ENCODE measurements at places on chromosomes 5 and 9.

GRCh38 chr9:16289639-16290038, 580.8 kb downstream of the BNC2 start:
- no peak overlapping the region for H3K27ac ChIP-seq
- H3K4me1 ChIP-seq: peaks cover 6% of the 10 kb centered on the region
- DNase-seq: no peak

- H3K4me3 ChIP-seq: no peak overlapping the region
- no peaks in the 10 kb centered on the region for H3K36me3 ChIP-seq
- no peaks in the 10 kb centered on the region for H3K4me1 ChIP-seq
- H3K27me3 ChIP-seq: no peaks in the 10 kb centered on the region
- no peak overlapping the region for H3K27ac ChIP-seq
These were observed 548.5 kb upstream of the ZNF462 start for GRCh38 chr9:106314476-106314875.

- no peak for DNase-seq
- H3K4me3 ChIP-seq: no peak overlapping the region
- no peak overlapping the region for H3K27ac ChIP-seq
- no peaks in the 10 kb centered on the region for H3K4me1 ChIP-seq
- no peaks in the 10 kb centered on the region for H3K27me3 ChIP-seq
These were observed 86.2 kb upstream of the RETREG1 start for GRCh38 chr5:16702964-16703363.

DNA sequence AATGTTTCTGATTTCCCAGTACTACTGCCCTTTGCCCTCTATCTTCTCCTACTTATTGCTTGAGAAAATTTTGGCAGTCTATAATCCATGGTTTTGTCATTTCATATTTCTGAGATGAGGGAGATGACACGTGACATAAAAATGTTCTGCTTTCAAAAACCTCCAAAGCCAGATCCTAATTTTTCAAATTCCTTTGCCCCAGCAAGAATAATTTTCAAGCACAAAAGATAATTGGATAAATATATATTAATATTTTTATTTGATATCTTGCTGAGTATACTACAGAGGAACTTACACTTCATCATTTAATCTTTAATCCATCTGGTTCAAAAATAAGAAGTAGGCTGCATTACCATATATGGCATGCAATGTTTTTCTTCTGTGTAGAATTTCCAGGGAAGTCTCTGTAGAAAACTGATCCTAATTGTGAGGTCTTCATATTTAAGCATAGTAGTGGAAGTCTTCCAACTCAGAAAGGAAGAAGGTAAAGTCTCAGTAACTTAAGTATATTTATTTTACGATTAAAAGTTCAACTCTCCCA, 1738.8 kb downstream of the EFNA5 start:
- H3K27ac ChIP-seq: no peak overlapping the region
- H3K27me3 ChIP-seq: no peaks in the 10 kb centered on the region
- H3K36me3 ChIP-seq: no peaks in the 10 kb centered on the region
- DNase-seq: no peak
- no peak overlapping the region for H3K4me3 ChIP-seq

Data from tibial nerve (tissue), 4 donors.